ENCODE measurements at places on chromosomes 1 and 21.

DNA sequence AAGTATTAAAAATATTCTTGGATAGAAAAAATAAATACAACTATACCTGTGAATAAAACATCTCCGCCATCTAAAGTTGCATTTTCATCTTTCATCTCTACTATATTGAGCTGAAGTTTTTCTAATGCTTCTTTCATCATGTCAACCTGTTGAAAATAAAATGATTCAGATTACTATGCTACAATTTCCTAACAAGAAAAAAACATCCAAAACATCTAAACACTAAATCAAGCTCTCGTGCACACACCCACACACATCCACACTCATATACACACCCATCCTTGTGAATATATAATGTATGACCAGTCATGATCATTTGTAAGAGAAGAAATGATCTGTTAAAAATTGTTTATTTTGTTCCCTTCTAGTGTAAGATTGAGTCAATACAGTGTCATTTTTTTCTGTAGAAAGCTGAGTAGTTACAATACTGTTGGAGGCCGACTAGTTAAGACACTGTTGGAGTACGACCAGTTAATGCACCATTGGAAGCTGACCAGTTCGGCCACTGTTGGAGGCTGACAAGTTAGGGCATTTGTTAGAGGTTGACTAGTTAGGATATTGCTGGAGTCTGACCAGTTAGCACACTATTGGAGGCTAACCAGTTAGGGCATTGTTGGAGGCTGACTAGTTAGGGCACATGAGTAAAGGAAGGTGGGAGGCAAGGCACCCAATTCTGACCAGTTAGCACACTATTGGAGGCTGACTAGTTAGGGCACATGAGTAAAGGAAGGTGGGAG lies 82.4 kb upstream of the BCL10 start:
- no peak for DNase-seq

- no peak for DNase-seq
These were observed 67.9 kb upstream of the GALNT2 start for GRCh38 chr1:229999004-229999670.

- DNase-seq, result peak; percentile 9
These were observed 55.6 kb upstream of the ABCD3 start for GRCh38 chr1:94362466-94363058.

GRCh38 chr1:179314928-179315327 lies 21.3 kb downstream of the SOAT1 start:
- DNase-seq, result no peak

- DNase-seq, result no peak
These were observed 70.0 kb downstream of the NTPCR start for GRCh38 chr1:233020426-233020825.

DNA sequence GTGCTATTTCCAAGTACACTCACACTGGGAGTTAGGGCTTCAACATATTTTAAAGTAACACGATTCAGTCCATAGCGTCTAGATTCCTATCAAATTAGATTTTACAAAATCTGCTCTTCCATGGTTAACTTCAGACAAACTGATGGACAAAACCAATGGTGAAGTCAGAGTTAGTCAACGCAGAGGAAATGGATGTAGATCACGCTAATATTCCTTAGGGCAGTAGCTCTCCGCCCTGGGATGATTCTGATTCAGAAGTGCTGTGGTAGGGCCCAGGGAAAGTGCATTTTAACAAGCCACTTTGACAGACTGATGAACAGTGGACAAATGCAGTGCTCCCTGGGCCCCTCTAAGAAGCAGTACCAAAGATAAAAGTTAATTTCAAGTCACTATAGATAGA lies 83.2 kb downstream of the HIVEP3 start:
- DNase-seq, result no peak

GRCh38 chr1:50488356-50488755 lies 65.1 kb upstream of the DMRTA2 start:
- no peak for DNase-seq

DNA sequence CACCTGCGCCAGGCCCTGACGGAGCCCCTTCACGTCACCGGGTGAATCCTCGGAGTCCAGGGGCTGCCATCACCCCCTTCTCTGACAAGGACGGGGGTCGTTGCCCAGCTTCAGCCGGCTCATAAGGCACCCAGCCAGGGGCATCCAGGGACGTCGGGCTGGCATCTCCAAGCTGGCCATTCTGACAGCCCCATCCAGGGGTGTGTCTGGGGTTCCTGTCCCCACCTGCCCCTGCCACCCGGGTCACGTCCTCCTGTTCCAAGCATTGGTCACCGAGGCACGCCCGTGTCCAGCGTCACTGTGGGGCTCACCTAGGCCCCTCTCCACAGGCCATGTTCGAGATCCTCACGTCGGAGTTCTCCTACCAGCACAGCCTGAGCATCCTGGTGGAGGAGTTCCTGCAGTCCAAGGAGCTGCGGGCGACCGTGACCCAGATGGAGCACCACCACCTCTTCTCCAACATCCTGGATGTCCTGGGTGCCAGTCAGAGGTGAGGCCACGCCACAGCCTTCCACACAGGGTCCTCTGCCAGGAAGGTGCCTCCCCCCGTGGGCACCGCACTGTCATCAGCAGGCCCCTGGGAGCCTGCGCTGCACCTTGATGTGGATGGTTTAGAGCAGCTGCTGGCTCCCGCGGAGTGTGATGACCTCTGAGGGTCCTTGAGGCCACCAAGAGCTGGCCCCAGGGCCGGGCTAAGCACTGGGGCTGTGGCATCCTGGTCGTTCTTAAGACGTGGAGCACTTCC lies 14.8 kb downstream of the ARHGEF16 start:
- no peak for DNase-seq

- no peak for DNase-seq
These were observed 134.2 kb downstream of the RWDD3 start for GRCh38 chr1:95368178-95368577.

GRCh38 chr1:89332461-89332860 lies 31.4 kb upstream of the GBP6 start:
- DNase-seq, result no peak

DNA sequence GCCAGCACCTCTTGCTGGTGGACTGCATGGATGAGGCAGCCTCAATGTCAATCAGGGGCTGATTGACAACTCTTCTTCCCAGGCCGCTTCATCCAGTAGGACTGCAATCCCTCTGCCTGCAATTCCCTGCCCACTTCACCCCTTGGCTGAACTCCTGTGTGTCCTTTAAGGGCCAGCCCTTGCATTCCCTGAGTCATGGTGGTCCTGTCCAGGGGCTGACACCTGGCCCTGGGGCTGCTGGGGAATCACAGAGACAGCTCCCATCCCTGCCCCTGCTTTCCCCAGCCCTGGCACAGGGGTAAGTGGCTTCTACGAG lies 4.6 kb upstream of the EPS8L3 start:
- no peak for DNase-seq

GRCh38 chr21:42534421-42535378 lies 21.0 kb downstream of the SLC37A1 start:
- no peak for DNase-seq

DNA sequence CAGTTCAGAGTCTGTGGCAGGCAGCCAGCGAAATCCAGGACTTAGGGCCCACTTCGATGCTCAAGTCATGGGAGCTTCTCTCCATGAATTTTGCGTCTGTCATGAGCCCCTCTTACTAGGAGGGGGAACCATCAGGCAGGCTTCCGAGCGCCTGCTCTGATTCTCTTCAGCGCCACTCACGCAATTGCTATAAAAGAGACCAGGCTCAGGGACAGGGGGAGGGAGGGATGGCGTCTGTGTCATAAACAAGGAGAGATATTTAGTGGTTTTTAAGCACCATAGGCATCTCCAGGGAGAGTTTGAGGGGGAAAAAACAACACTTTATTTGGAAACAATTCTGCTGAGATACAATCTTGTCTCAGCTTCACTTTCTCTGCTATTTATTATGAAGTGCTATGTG lies 60.6 kb downstream of the NAV1 start:
- DNase-seq, result no peak

DNA sequence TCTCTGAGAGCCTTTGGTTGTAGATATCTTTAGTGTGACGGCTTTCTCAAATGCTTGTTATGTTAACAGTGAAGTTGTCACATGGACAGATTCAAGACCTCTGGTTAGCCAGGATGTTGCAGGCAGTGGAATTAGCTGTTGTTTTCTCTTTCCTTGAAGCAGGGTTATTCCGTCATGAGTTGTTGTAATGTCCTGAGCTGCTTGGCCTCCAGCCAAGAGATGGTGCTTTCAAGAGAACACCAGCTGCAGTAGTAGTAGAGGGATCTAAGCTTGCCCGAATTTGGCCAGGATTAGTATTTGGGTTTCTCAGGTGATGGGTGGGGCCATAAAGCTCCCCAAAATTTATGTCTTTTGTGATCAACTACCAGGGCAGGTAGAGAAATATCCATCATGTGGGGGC lies 13.4 kb downstream of the KCNE1 start:
- no peak for DNase-seq

- DNase-seq, result no peak
These were observed 94.9 kb upstream of the ETV3 start for GRCh38 chr1:157233131-157233530.

- DNase-seq, result no peak
These were observed 136.2 kb downstream of the RHOU start for GRCh38 chr1:228871314-228872061.

GRCh38 chr1:152505083-152505482 lies 5.5 kb upstream of the LCE5A start:
- DNase-seq, result no peak

GRCh38 chr21:26550326-26550725 lies 22.8 kb downstream of the CYYR1 start:
- DNase-seq, result no peak

DNA sequence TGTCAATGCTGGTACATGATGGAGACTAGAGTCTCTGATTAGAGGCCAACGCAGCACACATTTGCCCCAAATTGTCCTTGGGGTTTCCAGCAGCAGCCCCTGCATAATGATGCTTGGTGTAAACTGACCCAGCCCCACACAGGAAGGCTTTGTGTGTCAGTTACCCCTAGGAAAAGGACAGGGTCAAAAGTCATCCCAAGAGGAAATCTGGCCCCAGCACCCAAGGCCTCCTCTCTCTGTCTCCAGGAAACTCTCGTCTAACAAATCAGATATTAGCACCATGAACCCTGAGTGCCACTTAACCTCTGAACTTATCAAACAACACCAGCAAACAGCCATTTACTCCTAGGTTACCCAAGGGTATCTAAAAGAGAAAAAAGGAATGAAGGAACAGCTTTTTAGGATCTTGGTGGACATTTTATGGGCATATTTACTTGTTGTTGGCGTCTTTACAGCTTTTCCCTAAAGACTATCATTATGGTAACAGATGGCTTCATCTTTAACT lies 84.5 kb downstream of the PSMG1 start:
- no peak for DNase-seq

GRCh38 chr21:34340061-34340460 lies 23.7 kb upstream of the KCNE2 start:
- DNase-seq, result no peak

DNA sequence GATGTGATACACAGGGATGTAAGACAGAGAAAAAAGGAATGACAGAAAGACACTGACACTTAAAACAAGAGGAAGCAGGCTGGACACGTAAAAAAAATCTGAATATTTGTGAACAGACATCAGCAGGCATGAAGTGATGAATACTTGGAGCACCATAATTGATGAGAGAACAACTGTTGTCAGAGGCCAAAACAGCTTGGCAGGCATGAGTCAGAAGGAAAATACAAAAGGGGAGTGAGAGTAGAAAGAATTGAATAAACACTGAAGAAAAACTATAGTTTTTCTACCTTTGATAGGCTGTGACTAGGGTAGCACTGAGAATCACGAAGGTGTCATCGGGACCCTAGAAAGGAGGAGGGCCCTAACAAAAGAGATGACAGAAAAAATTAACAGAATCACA lies 21.6 kb upstream of the GUCA2A start:
- DNase-seq, result peak; percentile 58

DNA sequence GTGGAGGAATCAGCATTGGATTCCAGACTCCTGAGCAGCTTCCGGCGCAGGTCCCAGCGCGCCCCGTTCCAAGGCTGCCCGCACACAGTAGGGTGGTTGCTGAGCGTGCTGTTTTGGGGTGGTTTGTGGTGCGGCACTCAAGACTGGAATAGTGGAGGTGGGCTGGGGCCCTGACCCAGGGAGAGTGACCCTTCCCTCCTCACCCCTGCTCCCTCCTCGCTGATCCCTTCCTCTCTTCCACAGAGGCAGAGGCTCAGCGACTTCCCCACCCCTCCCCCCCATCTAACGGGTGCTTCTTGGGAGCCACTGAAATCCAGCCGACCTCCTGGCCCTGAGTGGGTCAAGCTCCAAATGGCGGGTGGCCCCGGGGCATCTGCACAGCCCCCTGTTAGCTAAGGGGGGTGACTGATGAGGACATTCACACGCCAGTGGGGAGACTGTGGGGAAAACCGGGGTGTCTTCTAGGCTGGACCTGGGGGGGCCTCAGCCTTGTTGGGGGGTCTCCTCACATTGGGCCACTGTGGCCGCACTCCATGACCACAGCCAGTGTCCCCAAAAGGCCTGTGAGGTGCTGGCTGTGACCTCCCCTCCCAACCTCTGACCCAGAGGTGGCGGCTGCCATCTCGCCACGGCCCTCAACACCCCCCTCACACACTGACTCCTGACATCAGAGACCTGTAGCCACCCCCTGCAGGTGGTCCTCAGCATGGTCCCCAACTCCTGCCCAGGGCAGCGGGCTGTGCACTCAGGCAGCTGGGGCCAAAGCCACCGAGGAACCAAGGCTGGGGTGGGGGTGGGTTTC lies 3.9 kb upstream of the HES4 start:
- DNase-seq, result no peak

GRCh38 chr1:59731591-59731990 lies 83.2 kb upstream of the HOOK1 start:
- no peak for DNase-seq

GRCh38 chr1:7263021-7263960 lies 478.0 kb downstream of the CAMTA1 start:
- DNase-seq, result no peak

Measured in HS-5 (cell line).